ENCODE measurements at places on chromosomes 12 and 14. TPM values are rescaled to one million over a fixed set of nuclear protein-coding genes. Genes with fewer than 3 reads are reported as not detected.

The ASIC1 gene
- 9.2 TPM for total RNA-seq

- DNase-seq, result peak; percentile 19
These were observed 2.2 kb downstream of the ENDOU start for GRCh38 chr12:47722941-47723631.

GRCh38 chr12:123118497-123118896, 32.4 kb downstream of the PITPNM2 start:
- DNase-seq, result no peak

The SERPINA1 gene
- total RNA-seq, result not detected

The DTX1 gene
- total RNA-seq, result 5.8 TPM

DNA sequence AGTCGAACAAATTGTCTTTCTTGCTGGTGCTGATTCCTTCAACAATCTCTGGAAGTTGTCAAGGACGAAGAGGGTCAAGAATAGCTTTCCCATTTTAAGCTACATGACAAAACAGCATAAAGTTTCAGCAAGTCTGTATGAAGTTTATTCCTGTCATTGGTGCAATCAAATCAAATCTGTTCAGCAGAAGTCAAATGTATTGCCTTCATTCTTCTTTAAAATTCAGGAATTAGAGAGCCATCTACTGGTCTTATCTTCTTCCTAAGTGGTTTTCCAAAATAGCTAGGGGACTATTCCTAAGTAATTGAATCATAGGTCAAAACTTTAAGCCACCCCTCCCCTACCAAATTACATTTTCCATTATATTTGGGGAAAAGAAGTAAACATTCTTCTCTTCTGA, 990.2 kb downstream of the GALC start:
- no peak for DNase-seq

The C12orf75 gene
- total RNA-seq, result 61.8 TPM

The DHRS4 gene
- 62.7 TPM for total RNA-seq

DNA sequence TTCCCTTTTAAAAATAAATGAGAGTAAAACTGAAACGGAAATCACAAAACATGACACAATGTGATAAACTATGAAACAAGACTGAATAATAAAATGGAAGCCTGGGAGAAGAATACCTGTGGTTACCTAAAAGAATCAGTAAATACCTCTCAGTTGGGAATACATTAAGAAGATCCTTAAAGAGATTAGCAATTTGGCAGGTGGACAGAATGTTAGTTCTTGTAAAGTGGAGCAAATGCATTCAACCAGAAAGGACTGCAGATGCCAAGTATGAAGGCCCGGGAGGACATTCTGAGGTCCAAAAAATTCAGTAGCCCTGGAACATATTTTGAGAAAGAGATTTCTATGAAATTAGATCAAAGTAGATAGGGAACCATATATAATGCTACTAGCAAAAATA, 861.3 kb upstream of the SEL1L start:
- peak; percentile 48 for DNase-seq

- no peak for DNase-seq
These were observed 91.9 kb downstream of the DICER1 start for GRCh38 chr14:95065411-95065810.

The PMCH gene
- total RNA-seq, result not detected

GRCh38 chr14:97491697-97492096, 694.5 kb downstream of the VRK1 start:
- peak; percentile 43 for DNase-seq

DNA sequence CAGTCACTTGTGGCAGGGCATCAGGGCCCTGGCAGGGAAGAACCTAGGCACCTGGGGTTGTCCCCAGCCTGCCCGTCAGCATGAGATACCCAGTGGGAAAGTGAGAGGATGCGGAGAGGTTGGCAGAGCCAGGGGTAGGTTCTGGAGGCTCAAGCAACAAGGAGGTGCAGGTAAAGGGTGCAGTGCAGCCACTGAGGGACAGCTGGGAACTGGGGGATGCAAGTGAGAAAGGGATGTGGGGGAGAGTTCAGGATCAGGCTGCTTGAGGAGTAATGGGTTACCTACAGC, 18.7 kb downstream of the VASH1 start:
- no peak for DNase-seq

The POTEM gene
- total RNA-seq, result not detected

DNA sequence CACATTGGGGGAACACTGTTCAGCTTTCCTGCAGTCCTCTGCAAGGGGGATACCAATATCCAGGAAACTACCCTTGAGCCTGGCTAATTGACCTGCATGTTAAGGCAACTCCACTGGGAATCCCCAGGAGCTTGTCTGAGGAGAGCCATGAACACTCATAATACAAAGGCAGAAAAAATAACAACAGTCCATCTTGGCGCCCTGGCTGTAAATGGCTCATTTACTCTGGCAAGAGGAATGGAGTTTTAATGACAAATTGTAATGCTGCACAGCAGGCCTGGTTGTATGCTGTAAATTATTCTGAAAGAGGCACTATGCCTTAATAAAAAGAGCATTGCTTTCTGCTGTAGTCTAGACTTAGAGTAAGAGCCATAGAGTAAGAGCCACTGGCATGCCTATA, 58.3 kb downstream of the SLC8A3 start:
- no peak for DNase-seq

DNA sequence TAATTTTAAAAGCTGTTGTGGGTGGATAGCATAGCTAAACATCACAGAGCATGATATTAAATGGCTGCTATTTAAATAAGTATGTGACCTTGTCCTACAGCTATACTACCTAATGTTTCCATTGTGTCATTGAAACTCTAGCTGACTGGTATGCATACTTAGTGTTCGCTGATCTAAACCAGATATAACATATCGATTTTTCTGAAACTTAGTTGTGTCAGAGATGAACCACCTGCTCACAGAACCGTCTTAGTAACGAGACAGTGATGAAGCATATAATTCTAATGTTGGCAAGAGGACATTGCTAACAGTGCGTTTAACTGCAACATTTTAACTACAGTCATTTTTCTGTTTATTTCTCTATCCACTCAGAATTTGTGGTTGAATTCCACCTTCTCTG, 36.1 kb upstream of the NUAK1 start:
- DNase-seq, result no peak

DNA sequence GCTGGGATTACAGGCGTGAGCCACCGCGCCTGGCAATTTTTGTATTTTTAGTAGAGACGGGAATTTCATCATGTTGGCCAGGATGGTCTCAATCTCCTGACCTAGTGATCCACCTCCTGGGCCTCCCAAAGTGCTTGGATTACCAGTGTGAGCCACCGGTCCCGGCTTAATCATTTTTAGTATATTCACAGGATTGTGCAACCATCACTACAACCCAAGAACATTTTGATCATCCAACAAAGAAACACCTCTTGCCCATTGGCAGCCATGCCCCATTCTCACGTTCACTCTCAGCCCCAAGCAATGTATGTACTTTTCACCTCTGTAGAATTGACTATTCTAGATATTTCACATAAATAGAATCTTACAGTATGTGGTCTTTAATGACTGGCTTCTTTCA, 19.9 kb downstream of the SP1 start:
- no peak for DNase-seq

The GALNT16 gene
- 2.7 TPM for total RNA-seq

DNA sequence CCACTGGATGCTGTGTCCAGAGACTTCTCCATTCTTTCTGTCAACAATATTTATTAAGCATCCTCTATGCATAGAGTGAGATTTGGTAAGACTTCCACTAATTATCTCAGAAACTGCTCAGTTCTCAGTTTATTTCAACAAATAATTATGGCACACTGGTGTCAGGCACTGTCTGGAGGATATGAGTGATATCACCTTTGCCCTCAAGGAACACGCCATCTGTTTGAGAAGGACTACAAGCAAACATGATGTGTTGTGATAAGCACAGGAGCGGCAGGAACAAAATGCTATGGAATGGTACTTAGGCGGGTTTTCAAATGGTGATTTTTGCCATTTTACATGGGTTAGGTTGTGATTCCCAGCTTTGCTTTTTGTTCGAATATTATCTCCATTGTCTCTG, 229.2 kb downstream of the DPF3 start:
- no peak for DNase-seq

The PRR4 gene
- total RNA-seq, result 9.2 TPM

The BEGAIN gene
- total RNA-seq, result 1.3 TPM

DNA sequence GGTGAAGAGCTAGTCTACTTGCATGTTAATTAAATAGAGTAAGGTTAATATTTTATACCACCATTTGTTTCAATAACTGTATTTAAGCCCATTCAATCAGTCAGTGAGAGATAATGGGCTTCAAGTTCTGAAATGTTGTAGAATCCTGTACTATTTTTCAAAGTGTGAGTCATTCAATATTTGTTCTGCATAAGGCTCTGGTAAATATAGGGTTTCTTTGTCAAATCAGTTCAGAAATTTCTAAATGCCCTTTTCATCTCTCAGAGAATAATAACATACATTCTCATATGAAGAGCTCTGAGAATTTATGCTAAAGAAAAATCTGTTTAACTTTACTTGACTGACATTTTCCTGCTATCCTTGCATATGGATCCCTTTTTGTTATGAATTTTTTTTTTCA, 493.3 kb downstream of the TMTC2 start:
- DNase-seq, result no peak

GRCh38 chr14:89330236-89331002, 86.6 kb downstream of the FOXN3 start:
- peak; percentile 67 for DNase-seq

The WNT5B gene
- 8.0 TPM for total RNA-seq

DNA sequence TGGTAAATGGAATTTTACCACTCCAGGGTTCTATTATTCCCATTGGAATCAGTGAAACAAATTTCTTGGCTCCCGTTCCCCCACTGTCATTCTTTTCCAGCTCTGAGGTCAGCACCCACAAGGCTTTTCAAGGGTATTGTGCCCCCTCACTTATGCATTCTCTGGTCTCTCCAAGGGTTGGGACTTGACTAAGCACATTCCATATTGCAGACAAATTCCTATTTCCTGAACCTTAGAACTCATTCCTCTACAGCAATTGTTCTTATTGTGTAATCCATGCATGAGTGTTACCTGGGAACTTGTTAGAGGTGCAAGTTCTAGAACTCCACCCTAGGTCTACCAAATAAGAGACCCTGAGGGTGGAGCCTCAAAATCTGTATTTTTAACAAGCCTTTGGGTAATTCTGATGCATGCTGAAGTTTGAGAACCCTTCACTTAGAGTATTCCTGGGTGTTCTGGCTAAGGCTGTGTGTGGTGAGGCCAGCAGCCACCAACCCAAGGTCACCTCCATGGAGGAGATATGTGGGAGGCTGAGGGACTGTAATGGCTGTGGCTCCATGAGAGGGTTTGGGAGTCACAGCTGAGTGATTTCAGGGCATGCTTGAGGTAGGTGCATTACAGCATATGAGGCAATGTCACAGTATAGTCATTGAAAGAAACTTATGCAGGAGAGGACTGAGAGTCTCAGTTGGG, 150.9 kb downstream of the TTC6 start:
- DNase-seq, result no peak

DNA sequence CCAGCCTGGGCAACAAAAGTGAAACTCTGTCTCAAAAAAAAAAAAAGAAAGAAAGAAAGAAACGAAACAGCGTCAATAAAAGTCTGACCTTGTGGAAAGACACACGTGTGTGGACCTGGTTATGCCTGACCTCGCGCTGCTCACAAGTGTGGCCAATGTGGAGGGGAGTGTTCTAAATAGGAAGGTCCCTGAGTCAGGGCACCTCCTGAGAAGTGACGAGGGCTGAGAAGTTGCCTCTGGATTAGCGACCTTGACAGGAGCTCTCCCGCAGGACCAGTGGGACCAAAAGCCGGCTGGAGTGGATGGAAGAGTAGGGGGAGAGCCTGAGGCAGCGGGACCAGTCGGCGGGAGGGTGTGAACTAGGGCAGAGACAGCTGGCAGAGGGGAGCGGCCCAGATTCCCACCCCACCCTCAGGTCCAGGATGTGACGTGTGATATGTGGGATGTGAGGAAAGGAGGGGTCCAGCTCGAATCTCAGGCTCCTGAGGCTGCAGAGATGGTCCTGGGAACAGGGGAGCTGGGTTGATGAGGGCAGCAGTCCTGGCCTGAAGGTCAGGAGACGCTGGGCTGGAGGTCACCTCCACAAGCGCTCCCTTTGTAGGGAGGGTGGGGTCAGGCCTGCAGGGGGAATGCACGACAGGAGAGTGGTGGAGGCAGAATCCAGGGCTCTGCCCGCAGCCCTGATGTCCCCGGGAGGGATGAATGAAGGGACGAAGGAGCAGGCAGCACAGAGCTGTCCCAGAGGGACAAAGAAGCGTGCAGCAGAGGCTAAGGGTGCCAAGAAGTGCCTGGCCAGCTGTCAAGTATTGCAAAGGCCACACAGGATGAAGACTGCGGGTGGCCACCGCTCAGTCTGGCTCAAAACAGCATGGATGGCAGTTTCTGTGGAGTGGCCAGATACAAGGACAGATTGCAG, 24.8 kb upstream of the GPR68 start:
- DNase-seq, result peak; percentile 78

The LYZ gene
- total RNA-seq, result not detected

The P3H3 gene
- 56.4 TPM for total RNA-seq

All from G401 (cell line).